HuH-7.5 (cell line): ENCODE measurements at places on chromosomes 1 and 21.

- no peak for DNase-seq
Measured at GRCh38 chr1:209456878-209457277, 126.6 kb upstream of the CAMK1G start.

GRCh38 chr1:180805316-180805715, 107.4 kb upstream of the KIAA1614 start:
- DNase-seq: no peak

DNA sequence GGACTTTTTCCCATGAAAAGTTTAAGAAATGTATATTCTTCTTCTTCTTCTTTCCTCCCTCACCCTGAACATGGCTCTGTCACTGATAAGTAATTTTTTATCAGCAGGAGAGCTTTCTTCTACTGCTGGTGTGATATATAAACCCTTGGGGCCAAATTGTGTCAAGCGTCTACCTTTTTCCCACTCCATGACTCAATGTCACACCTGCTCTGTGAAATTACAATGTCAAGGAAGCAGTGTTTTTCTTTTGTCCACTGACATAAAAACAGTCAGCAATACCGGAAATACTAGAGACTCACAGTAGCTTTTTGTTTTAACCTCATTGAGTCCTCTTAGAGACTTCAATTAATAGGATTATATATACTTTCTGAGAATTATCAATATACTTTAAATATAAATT, 416.2 kb upstream of the ADGRL4 start:
- DNase-seq: no peak

GRCh38 chr1:29542548-29542947, 306.2 kb downstream of the PTPRU start:
- DNase-seq: no peak

DNA sequence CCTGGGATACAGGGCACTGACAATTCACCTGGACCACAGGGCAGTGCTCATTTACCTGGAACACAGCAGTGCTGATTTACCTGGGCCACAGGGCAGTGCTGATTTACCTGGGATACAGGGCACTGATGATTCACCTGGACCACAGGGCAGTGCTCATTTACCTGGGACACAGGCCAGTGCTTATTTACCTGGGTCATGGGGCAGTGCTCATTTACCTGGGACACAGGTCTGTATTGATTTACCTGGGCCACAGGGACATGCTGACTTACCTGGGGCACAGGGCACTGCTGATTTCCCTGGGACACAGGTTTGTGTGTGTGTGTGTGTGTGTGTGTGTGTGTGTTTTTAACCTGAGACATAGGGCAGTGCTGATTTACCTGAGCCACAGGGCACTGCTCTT, 261.7 kb downstream of the MATN1 start:
- no peak for DNase-seq

- no peak for DNase-seq
Measured at GRCh38 chr1:15989776-15990175, 13.9 kb upstream of the ZBTB17 start.

DNA sequence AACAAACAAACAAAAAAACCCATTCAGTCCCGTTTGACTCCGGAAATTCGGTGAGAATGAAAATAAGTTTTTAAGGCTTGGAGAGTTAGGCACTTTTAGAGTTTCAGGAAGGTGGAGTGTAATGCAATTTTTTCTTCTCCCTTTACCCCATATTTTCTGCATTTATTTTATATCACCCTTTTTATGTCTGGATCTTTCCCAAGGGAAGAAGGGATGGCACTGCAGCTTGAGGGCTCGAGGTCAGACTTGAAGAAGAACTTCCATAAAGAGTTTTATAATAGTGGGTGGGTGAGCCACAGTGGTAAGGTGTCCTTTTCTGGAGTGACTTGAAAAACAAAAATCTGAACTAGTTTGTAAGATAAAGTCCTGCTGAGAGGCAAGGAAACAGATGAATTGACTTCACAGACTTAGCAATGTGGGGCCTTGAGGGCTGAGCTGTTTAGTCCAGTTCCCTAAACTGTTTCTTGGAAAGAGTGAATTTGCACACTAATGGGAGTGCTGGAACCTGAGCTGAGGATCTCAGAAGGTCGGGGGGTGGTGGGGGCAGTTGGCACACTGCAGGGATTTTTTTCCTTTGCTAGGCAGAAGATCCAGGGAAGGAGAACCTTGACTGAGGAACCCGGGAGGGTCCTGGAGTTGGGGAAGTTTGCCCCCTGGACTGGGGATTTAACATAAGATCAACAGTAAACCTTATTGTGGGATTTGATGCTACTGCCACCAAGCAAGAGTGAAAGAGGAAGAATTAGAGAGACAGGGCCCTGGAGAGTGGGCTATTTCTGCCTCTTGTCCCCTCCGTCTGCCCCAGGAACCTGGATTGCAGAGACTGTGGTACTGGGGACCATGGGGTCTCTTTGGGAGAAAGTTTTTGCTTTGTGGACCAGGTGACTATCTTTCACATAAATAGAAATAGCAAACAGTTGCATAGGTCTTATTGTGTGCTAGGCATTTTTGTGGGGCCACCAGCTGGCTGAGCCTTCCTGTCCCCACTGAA, 1.8 kb upstream of the MEX3A start:
- DNase-seq: no peak

GRCh38 chr1:3889936-3890335, 10.1 kb downstream of the C1orf174 start:
- DNase-seq: no peak

DNA sequence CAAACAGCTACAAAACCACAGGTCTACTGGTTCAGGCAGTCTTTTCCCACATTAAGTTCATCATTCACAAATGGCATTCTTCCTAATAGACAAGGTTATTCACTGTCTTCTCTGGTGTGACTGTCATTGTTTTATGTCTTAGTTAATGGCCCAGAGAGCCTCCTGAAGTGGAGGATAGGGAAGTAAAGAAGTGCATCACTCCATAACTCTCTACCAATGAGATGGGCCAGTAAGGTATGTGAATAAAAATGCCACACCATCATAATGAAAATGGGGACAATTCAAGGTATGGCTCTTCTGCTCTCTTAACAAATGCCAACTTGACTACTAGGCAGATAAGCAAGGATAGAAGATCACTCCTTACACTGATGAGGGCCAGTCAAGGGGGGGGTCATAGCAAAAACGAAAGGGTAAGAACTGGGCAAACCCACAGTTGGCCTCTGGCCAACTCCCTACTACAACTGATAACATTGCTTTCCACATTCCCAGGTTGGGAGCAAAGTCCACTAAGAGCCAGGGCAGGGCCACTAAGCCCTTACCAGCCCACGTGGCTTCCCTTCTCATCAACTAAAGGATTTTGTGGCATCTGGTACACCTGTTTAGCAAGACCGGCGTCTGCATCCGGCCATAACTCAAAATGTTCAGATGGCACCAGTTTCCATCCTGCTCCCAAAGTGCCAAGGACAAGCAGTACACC, 10.0 kb downstream of the PABPC4 start:
- peak; percentile 84 for DNase-seq
